Type B pancreatic cell (in vitro differentiated cells): ENCODE measurements at places on chromosomes 3 and 15. TPM values are rescaled to one million over a fixed set of nuclear protein-coding genes. Genes with fewer than 3 reads are reported as not detected.

DNA sequence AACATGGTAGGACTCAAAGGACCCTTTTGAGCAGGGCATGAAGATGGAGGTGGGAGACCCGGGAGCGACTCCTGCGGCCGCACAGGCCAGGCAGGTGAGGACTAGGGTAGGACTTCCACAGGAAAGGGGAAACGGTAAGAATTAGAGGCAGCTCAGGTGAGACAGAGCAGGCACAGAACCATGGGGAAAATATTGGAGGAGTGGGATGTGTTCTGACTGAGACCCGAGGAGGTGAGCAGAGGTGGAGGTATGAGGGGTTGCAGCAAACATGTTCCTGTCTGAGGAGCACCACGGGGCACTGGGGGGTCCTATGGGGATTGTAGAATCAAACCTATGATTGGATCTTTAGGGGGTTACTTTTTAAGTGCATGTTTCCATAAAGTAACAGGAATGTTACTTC, 1.4 kb upstream of the ISG20 start:
- no peak for DNase-seq

DNA sequence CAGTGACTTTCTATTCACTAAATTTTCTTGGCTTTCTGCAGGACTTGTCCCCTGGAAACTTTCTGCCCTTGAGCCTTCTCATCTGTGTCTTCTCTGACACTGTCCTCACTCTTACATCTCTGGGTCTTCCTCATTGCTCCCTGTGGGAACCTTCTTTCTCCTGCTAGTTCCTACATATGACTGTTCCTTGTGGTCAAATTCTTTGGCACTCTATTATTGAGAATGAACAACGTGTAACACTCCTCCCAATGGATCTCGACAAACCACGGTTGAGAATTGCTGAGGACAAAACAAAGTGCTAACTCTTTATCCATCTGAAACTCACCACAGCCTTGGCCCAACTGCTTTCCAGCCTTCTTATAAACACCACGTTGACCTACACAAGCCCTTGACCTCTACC, 3.5 kb upstream of the FAM81A start:
- no peak for DNase-seq

DNA sequence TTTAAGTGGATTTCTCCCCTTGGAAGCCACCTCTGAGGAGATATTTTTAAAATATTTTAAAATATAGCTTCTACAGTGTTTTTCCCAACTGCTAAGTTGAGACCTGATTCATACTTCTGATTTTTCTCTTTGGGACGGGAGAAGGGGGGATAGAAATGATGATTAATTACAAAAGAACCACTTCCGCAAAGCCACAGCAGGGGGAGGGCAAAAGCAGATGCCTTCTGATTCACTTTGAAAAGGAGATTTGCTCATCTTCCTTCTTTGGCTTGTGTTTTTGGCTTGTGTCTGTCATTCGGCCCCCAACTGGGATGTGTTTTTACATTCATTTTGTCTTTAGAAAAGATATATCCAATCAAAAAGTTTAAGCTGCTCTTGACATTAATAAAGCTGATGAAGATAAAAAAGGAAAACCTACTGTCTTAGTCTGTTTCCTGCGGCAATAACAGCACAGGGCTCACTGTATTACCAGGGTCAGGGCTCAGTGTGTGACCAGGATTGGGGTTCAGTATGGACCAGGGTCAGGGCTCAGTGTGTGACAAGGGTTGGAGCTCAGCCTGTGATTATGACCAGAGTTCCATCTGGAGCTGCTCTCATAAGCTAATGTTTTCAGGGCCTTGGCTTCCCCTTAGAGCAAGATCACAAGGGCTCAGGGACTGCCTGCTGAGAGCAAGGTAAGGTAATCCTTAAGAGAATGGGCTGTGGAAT, 223.2 kb downstream of the MTHFS start:
- DNase-seq: no peak

GRCh38 chr3:127734754-127735473, 62.2 kb downstream of the ABTB1 start:
- no peak for DNase-seq

- DNase-seq: no peak
Observed at GRCh38 chr3:99693636-99694035, 55.2 kb downstream of the COL8A1 start.

DNA sequence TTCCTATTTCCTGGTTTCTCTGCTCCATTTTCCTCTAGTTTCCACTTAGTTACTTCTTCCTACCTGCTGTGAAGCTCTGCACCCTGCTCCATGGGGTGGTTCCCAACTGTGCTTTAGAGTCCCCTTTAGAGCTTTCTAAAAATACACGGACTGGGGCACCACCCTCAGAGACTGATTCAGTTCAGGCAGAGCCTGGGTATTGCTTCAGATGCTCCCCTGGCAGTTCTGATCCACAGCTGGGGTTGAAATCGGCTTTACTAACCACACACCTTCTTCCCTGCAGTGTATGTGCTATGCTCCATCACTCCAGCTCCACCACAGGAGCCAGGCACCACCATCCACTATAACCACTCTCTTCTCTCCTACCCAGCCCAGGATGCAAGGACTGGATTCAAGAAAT, 12.6 kb downstream of the ANP32A start:
- no peak for DNase-seq

DNA sequence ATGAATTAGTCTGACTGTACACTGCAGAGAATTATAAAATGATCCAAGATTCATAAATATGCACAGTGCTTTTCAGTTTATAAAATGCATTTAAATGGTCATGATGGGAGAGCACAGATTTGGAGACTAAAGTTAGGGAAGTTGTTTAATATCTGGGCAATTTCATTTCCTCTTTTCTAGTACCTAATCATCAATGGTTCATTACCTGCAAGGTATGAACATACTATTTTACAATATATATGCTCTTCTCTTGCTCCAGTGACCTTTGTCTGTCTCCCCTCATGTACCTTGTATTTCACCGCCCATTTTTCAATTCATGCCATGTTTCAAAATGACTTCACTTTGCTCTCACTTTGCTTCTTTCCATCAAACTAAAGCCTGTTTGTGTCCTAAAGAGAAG, 114.5 kb downstream of the SUCNR1 start:
- no peak for DNase-seq

DNA sequence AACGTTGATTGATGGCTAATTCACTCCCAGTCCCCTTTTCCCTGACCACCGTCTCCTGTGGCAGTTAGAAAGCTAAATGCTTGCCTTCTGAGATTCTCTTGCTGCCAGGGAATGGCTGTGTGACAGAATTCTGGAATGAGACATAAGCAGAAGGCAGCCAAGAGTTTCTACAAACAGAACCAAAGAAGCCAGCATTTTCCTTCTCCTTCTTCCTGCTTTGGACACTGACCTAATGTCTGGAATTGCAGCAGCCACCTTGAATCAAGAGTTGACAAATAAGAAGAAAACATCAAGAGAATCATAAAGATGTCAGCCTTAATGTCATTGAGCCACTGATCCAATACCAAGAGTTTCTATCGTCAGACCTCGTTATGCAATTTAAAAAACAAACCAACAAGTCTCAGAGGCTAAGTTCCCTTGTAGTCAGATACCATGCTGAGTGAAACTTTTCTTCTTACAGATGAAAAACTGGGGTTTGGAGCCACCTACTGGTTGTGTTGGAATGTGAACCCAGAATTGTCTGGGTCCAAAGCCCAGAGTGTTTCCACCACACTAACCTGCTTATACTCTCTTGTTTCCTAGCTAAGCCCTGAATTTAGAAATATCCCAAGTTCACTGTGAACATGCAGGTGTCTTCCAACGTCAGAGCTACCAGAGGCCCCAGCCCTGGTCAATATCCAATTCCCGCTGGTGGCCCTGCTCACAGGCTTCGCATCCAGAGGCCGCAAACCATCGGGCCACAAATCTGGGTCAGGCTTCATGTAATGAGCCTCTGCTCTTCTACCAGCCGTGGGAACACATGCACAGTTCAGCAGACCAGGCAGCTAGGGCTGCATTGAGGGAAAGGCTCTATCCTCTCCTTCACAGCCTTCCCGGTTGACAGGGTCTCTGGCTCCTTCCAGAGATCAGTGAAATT, 42.5 kb downstream of the MCF2L2 start:
- no peak for DNase-seq

- DNase-seq: no peak
Observed at GRCh38 chr15:69987492-69988489, 109.9 kb downstream of the TLE3 start.

GRCh38 chr15:89947385-89947784, 34.6 kb upstream of the ARPIN start:
- DNase-seq: no peak

- DNase-seq: no peak
Observed at GRCh38 chr3:4343258-4343657, 40.1 kb downstream of the SETMAR start.

- no peak for DNase-seq
Observed at GRCh38 chr15:101167411-101167752, 84.5 kb downstream of the CHSY1 start.

DNA sequence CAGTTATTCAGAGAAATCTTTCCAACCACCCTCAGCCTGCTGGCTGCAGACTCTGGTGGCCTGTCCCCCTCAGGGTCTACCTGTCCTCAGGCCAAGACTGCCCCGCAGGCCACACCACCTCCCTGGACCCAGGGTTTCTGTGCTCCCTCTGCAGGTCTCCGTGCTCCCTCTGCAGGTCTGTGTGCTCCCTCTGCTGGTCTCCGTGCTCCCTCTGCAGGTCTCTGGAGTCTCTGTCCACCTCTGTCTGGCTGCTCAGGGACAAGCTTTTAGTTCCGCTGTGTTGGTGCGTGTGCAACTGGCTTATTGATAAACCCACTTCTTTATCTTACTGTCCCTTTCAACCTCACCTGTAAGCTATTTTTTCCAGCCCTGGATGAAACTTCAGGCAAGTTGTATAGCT, 30.1 kb downstream of the BDH1 start:
- no peak for DNase-seq

DNA sequence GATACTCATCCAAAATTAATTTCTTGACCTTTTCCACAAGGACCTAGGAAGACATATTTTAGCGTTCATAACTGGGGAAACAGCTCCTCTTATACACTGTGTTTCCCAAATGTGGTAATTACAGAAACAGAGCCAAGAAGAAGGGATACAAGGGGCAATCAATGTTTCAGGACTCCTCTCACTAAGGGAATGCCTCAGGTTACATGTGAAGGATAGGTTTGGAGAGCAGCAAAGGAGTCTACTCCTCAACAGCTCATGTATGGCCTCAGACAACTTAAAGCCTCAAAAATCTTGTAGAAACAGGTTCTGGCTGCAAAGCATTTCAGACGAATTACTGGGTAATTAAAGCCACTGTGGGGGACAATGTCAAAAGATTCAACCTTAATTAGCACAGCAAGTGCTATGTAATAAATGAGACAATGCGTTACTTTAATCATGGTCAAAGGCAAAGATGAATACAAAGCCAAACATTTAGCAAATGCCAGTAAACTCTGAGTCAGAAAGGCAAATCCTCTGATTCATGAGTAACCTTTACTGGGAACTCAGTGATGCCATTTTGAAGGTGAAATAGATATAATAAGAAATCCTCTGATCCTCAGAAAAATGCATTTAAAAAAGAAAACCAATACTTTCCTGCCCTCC, 1111.2 kb downstream of the TUSC7 start:
- no peak for DNase-seq

DNA sequence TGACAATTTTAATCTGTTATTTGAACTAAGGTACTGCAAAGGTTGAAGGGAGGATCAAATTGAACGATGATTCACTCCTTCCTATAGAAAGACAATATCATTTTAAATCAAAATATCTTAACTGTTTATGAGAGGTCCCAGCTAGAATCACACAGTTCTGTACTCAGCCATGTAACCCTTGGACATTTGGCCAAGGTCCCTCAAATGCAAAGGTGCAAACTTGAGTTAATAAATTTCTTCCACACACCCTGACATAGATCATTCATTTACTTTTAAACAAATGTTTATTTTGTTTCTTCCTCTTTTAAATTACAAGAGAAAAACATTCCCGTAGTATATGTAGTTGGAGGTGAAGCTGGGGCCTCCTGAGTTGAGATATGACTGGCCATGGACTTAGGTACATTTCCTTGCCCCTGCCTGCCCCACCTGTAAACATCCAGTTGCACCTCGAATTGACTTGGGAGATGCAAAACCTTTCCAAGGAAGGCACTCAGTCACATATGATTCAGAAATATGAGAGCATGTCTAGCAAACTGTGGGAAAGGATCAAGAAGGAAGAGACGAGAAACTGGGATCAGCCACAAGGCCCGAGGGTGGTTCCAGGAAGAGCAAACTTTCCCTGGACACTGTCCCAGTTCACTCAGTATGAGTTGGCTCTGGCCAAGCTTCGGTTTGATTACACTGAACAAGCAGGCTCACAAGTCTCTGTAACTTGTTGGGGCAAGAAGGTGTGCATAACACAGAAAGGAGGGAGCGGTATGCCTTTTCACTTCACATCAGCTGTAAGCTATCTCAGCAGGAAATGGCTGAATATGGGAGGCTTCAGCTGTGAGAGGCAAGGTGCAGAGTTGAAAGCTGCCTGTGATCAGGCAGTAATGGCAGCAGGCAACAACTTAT, 6.7 kb downstream of the TNFSF10 start:
- DNase-seq: no peak

DNA sequence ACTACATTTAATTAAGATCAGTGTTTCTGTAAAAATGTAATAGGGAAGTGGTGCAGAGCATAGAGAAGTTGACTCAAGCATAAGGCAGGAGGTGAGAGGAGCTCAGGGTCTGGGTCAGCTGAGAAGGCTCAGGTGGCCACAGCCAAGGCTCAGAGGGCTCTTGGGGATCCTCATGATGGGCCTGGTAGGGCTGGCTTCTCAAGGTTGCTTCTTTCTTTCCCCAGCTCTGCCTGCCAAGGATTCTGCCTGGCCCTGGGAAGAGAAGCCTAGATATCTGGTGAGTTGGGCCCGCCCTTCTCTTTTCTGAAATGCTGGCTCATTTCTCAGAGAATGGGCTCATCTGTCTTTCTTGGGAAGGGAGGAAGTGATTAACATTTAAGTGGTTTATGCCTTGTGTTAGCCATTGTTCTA, 6.5 kb downstream of the ZNF589 start:
- DNase-seq: no peak

GRCh38 chr15:24957691-24958090, 2.9 kb downstream of the SNRPN start:
- no peak for DNase-seq

The SPINT1 gene
- 156 and 401 TPM in 2 replicates for total RNA-seq

The LSM3 gene
- 11.6 and 12.4 TPM in 2 replicates for total RNA-seq

The RYR3 gene
- 2.2 and 2.9 TPM in 2 replicates for total RNA-seq

The KNG1 gene
- not detected in 2 replicates for total RNA-seq

The TGM5 gene
- total RNA-seq: 0.22 and 0.71 TPM in 2 replicates

The CCDC50 gene
- total RNA-seq: 47.4 and 76.2 TPM in 2 replicates

The ISLR gene
- total RNA-seq: 0.24 and 41.6 TPM in 2 replicates

The GOLGA8Q gene
- 0.89 TPM in 1 of 2 replicates, not detected in the other for total RNA-seq
